RWPE1 (cell line): ENCODE measurements at places on chromosomes 3 and 15.

DNA sequence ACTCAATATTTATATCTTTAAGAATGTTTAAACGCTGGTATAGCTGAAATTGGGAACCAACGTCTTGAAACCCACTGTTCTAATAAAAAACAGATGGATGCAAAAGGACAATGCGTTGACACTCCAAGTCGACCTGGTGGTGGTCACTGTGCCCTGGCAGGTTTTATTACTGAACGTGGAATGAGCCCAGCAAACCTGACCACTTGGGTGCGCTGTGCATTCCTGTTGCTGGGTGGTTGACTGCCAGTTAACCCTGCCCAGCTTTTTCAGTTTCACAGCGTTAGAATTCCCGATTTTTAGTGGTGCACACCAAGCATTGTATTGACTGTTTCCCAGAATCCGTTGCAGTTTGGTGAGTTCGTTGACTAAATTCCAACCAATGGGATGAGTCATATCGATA lies 384.4 kb downstream of the OCA2 start:
- no peak for DNase-seq

DNA sequence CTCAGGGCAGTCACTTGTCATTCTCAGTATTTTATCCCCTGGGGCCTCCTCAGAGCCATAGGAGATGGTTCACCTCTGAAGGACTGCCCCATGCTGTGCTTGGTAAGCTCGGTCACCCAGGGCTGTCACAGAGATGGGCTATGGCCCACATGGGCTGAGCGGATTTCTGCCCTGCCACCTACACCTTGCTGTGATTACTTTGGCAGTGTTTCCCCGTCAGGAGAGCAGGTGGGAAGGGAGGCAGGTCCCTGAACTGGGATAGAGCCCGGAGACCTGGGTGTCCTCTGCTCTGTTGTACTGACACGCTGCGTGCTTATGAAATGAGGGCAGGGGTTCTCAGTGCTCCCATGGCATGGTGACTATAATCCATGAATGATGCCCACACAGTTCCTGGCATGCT lies 48.9 kb downstream of the APBA2 start:
- DNase-seq, result no peak

GRCh38 chr15:75545064-75545463 lies 34.1 kb downstream of the PTPN9 start:
- no peak for DNase-seq

- DNase-seq, result no peak
Observed at GRCh38 chr15:78938658-78939488, 6.0 kb downstream of the CTSH start.

DNA sequence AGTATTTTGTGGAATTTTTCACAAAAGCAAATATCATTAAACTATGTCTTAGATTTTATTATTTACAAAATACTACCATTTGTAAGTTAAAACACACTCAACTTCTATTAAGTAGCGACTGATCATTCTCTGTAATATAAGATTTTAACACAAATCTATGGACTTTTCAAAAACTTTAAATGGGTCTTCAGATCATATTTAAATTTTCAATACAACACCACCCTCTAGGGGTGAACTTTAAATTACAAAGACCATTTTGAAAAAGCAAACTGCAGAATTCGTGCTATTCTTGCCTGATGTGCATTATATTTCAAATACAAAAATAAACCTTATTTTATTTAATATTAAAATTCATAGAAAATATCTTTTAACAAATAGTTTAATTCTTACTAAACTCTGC lies 8.2 kb upstream of the VGLL4 start:
- DNase-seq, result peak; percentile 20

GRCh38 chr15:75195766-75196241 lies 5.9 kb upstream of the C15orf39 start:
- no peak for DNase-seq

DNA sequence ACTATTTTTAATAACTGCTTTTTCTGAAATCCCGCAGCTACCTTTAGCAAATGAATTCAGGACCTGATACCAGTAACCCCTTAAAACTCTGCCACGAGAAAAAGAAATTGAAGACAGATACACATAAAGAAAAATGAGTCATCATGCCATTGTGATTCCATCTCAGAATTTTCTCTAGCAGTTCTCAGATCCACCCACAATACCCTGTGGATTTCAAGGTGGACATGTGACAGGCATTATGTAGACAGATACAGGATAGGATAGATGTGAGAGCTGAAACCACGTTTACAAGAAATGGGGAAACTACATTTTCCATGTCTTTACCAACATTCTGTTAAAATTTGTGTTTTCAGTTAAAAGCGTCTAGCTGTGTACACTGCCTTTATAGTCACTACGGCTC lies 291.9 kb upstream of the NR2F2 start:
- DNase-seq, result no peak

GRCh38 chr3:52773361-52774065 lies 2.8 kb upstream of the NEK4 start:
- DNase-seq, result no peak

DNA sequence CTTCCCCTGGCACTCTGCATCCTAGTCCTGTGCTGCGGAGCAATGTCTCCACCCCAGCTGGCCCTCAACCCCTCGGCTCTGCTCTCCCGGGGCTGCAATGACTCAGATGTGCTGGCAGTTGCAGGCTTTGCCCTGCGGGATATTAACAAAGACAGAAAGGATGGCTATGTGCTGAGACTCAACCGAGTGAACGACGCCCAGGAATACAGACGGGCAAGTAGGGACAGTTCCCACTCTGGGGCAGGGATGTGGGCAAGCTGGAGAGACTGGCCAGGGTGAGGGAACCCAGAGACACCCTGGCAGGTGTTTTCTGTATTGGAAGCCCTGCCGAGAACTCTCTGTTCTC lies 247 bp downstream of the FETUB start:
- peak; percentile 91 for DNase-seq

DNA sequence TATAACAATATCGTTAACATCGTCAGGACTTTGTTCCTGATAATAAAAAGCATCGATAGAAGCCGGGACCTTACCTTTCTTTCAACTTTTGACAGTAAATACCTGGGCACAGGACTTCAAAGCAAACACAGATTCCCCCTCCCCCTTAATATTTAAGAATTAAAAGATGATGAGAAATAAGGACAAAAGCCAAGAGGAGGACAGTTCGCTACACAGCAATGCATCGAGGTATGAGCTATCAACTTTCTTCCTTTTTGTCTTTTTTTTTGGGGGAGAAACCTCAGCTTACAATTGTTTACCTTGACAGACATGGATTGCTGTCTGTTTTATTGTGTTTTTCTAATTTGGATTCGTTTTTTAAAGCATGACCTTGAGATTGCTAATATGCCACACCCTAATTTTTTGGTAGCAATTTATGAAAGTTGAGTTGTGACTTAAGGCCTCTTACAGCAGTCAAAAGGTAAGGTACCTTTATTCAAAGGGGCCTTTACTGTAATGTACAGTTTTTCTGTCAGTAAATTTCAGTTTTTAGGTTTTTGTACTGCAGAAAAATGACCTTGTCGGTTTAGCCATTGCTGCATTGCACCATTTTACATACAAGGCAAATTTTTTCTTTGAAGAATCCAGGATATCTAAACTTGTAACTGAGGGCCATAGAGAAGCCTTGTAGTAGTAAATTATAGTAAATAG lies 1.1 kb downstream of the CHD2 start:
- no peak for DNase-seq

GRCh38 chr3:195403244-195403643 lies 39.6 kb downstream of the ACAP2 start:
- no peak for DNase-seq

GRCh38 chr3:196280689-196281440 lies 6.7 kb downstream of the PCYT1A start:
- DNase-seq, result no peak

GRCh38 chr3:30293621-30294240 lies 312.7 kb upstream of the TGFBR2 start:
- no peak for DNase-seq

GRCh38 chr3:63611382-63611781 lies 41.1 kb upstream of the SNTN start:
- DNase-seq, result no peak

- peak; percentile 98 for DNase-seq
Observed at GRCh38 chr15:42056934-42057798, 36.3 kb upstream of the PLA2G4E start.

GRCh38 chr3:110736332-110736731 lies 335.3 kb upstream of the NECTIN3 start:
- no peak for DNase-seq

GRCh38 chr15:75211436-75212199 lies 9.9 kb downstream of the C15orf39 start:
- peak; percentile 38 for DNase-seq

- DNase-seq, result no peak
Observed at GRCh38 chr3:15591242-15591641, 10.1 kb downstream of the HACL1 start.

- no peak for DNase-seq
Observed at GRCh38 chr15:25501828-25502446, 63.1 kb upstream of the UBE3A start.

DNA sequence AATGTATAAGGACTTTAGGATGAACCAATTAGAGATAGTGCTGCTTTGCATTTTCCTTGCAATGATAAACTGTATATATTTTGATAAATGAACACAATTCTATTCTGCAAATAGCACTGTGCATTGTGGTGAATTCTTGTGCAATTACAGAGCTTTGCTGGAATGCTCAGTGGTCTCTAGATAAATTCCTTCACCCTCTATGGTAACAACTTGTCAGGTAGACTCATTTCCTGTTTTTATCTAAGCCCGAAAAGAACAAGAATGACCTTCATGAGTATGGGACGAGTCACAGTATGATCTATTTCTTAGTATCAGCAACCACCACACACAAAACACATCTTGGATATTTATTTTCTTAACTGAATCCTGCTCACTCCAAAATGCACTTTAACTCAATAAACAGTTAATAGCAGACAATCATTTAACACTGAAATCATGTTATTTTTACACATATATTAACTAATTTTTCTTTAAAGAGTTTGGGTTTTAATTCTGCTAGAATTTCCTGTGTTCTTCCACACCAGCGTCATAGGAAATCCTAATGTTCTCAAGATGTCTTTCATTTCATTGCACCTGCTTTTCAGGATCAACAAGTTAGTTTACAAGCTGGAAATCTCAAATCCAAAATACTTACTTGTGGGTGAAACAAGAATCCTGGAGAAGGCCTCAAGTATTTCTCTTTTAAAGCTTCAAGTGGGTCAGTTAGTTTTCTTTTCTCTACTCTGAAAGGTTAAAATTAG lies 551.2 kb downstream of the MECOM start:
- DNase-seq, result peak; percentile 67

- DNase-seq, result no peak
Observed at GRCh38 chr3:11463591-11463990, 180.1 kb downstream of the VGLL4 start.

DNA sequence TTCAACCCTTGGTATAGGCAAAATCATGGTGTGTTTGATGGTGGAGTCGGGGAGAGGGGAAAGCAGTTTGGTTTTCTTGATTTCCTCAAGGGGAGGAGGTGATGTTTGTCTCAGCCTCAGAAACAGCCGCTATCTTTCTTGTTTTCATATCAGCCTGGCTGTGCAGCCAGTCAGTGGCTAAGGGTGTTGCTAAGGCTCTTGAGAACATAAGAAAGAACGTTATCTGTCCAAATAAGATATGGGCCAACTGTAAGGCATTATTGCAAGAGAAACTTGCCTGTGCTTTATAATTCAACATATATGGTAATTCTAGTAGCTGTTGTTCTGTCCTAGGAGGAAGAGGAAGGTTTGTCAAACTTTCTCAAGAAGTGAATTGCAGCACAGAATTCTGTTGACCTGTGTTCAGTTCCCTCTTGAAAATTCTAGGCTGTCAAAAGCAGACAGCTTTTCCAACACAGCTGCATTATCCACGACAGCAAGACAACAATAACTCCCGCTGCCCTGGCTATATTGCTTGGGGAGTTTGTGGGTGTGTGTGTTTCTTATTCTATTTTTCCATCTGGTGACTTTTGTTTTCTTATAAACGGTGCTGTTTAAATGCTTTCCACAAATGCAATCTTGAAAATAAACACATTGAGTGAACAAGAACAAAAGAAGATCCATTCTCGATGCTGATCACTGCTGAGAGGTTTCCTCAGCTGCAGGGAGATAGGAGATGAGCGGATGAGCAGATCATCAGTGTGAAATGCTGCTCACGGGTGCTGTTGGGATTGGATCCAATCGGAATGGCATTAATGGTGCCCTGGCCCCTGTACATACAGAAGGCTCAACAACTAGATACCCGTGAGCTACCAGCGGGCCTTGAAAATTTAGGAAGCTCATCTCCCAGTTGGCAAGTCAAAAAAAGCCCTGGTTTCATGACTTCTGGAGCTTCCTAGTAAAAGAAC lies 90.8 kb upstream of the TNFAIP8L3 start:
- DNase-seq, result no peak

DNA sequence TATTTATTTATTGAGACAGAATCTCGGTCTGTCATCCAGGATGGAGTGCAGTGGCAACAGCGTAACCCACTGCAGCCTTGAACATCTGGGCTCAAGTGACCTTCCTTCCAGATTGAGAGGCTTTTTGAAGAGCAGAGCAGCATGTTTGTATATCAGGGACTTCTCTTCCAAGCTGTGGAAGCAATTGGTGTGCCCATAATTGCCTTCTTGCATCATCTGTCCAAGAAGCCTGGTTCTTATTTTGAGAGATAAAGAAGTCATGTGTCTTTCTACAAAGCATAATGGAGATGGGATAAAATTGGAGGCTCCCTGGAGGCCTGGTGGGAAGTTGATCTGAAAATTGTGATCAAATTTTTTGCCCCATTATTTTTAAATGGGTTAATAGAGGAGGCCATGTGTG lies 183.8 kb upstream of the MCTP2 start:
- DNase-seq, result no peak

DNA sequence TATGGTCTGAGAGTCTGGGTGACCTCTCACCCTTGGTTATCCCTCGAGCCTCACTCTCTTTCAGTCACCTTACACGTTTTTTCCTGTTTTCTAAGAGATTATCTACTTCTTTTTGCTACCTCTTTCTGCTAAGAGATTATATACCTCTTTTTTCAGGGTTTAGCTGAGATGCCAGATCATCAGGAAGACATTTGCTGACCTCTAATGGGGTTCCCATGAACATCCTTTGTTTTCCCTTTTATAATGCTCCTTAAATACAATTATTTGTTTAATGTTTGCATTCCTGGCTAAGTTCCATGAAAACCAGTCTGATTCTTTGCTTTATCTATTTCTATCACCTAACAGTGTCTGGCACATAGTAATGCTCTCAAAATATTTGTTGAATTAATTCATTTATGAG lies 39.6 kb downstream of the LEKR1 start:
- DNase-seq, result no peak
